OCI-M1 (cell line): ENCODE measurements at places on chromosomes 11 and 22.

GRCh38 chr11:456533-456932 is 6.5 kb downstream of the PTDSS2 start:
- no peak for DNase-seq

DNA sequence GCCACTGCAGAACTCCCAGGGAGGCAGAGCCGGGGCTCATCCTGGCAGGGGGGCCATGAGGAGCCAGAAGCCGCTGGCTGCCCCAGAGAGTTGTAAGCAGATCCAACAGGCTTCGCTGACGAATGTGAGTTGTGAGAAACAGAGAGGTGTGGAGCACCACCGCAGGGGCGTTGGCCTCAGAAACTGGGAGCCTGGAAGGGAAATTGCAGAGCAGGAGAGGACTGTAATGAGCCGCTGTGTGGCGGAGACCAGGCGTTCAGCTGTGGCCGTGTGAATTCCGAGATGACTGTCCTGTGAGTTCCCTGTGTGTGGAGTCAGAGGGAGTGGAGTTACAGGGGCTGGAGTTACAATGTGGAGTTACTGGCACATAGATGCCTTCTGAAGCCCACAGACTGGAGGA is 27.7 kb upstream of the ETS1 start:
- DNase-seq: no peak

DNA sequence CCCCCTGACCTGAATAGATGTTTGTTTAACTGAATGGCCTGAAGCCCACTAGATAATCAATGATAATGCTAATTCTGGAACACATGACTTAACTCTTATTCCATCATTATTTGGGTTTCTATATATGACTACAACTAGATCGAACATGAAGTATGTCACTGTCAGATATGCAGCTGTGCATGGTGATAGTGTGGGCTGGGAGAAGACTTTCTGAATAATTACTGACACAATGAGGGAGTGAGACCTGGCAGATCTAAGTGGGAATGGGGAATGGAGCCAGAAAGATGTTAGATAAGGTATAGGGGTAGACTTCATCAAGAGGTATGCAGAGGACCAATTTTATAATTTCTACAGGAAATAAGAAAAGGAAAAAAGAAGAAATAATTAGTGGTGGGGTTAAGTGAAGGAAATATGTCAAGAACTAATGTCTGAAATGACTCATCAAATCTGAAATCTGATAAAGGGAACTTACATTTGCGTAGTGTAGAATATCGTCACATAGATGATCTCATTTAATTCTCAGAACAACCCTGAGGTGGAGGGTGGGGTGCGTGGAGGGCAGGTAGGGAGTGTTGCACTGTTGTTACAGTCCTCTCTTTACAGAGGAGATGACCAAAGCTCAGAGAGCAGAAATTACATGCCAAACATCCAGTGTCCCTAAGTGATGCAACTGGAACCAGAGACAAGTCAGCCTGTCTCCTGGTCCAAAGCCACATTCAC is 68.2 kb upstream of the EED start:
- DNase-seq: peak; percentile 100

DNA sequence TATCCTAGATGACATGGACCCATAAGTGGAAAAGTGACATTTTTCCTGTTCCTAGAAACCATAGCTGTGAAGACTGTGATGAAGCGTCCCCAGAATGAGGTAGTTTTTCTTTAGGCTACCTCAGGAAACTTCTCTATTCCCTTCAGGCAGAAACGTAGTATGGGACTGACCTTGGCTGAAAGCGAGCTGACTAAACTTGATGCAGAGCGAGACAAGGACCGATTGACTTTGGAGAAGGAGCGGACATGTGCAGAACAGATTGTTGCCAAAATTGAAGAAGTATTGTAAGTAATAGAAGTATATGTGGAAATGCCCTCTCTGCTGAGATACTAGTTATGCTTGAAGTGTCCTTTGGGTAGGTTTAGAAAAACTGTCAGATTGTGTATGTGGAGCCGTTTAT is 64.7 kb upstream of the GRIK4 start:
- DNase-seq: no peak
